ENCODE measurements at places on chromosomes 7 and 10.

DNA sequence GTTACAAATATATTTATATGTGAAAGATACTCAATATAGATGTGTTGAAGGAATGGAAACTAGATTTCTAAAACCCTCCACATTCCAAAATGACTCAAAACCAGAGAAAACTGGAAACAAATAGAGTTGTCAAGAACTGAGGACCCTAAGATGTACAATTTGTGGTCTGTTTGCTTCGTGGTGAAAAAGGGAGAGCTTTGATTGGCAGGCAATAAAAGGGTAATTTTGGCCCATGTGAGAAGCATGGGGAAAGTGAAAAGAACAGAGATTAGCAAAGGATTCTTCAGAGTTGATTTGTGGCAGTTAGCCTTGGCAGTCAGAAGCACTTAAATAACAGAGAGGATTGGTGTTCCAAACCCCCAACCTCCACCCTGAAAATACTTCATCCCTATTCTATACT is 37.1 kb upstream of the DKK1 start:
- DNase-seq: no peak

DNA sequence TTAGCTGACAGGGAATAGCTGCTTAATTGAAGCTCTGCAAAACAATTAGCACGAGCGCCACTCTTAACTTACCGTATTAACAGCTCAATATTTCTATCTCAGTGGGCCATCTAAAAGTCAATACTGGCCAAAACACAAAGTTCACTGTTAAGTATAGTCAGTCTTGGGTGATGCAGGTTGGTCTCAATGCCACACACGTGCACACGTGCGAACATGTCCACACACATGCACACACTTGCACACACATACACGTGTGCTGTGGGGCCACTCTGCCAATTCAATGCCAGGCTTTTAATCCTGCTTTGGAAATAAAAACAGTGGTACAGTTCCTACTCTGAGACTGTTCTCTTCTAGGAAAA is 105.1 kb downstream of the GRB10 start:
- DNase-seq: no peak

GRCh38 chr10:53841483-53842145 is 959.4 kb downstream of the PCDH15 start:
- no peak for DNase-seq

GRCh38 chr10:4810092-4810491 is 15.9 kb upstream of the AKR1E2 start:
- no peak for DNase-seq

DNA sequence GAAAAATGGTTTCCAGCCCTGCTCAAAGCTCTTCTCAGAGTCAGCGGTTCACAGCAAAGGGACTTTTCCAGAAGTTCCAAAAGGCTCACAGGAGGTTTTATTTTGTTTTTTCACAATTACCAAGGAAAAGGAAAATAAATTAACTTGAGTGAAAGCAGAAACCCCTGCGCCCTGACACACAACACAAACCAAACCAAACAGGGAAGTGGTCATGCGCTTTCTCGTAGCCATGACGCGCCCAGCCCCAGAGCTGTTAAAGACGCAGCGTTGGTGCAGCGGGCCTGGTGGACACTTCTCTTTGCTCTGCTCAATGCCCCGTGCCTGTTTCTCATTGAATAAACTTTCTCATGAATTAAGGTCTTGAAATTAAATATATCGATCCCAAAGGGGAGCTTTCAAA is 134.4 kb upstream of the LYZL2 start:
- no peak for DNase-seq

DNA sequence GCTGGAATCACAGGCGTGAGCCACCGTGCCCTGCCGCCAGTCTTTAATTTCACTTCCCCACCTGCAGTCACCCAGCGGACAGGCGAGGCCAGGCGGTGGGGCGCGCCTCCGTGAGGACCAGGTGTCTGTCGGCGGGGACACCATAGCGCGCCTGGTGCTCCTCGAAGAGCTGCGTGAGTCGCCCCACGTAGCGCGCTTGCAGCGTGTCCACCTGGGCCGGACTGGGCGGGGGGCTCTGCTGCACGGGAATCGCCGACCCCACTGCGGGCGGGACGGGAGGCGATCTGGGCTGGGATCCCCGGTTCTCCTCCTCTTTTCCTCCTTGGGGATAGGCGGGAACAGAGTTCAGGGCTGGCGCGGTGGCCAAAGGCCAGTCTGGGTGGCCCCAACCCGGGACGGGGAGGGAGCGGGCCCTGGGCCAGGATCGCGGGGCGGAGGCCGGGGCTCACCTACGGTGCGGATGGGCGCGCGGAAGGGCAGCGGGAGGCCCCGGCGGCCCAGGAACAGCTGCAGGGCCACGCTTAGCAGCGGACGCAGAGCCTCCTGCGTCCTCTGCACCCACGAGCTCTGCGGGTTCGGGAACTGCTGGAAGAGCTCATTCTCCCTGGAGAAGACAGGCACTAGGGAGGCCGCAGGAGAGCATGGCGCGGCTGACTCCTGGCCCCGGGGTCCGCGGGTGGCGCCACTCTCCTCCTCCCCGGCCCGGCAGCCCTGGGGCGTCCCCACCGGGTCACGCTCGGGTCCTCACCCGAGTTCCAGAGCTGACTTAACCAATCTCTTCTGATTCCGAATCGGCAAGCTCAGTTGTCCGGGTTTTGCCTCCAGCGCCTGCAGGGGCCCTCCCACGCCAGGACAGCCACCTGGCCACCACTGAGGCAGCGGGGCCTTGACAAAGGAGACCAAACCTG is 1.1 kb upstream of the MOGAT3 start:
- no peak for DNase-seq

DNA sequence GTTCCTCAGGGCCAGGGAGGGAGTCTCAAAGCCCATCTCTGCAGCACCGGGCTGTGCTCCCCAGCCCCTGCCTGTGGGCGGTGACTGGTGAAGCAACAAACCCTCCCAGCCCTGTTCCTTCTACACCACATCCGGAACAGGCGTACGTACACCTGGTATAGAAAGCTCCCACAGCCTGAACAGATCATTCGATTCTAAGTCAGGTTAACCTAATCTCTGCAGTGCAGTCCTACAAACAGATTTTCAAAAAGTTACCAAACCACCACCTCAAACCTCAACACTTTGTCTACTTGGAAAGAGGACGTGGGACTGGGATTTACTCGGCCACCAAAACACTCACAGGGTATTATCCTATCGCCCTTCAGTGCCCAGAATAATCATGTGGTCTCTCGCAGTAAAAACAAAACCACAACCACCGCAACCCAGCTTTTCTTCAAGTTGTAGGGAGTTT is 238.4 kb downstream of the DIP2C start:
- peak; percentile 70 for DNase-seq

DNA sequence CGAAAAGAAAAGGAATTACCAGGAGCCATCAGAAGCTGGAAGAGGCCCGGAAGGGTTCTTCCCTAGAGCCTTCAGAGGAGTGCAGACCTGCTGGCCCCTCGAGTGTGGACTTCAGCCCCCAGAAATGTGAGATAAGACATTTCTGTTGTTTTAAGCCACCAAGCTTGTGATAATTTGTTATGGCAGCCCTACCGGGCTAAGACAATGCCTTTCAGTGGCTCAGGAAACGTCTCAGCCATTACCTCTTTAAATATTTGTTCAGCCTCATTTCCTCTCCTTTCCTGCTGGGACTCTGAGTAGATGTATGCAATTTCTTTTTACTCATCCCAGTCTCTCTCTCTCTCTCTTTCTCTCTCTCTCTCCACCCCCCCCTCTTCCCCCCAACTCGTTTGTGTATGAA is 174.7 kb upstream of the GRB10 start:
- no peak for DNase-seq

GRCh38 chr7:25386311-25386744 is 158.0 kb upstream of the NPVF start:
- no peak for DNase-seq

GRCh38 chr10:50541921-50542320 is 81.8 kb downstream of the SGMS1 start:
- no peak for DNase-seq

GRCh38 chr10:57948796-57949195 is 318.9 kb downstream of the IPMK start:
- DNase-seq: no peak

GRCh38 chr10:132252412-132252811 is 55.3 kb downstream of the STK32C start:
- no peak for DNase-seq

DNA sequence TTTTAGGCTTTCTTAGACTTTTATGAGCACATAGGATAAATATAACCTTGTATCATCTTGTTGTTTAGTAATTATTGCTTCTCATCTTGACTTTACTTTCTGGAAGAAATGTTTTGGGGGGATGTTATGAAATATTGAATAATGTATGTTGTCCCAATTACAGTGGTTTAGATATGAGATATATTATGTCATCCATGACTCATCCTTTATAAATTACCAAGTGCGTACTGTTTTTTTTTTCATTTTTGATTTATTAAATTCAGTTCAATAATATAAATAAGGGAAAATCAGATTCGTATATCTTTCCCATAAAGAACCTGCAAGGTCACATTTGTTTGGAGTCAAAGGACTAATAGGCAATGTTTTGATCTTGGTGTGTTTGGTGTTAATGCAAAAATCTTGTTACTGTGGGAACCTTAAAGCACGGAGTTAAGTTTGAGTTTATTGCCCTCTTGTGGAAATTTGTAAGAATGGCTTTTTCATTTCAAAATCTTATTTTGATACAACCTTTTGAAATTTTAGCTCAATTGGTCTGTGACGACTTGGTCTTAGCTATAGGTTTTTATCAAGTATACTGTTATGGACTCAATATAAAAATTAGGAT is 108.6 kb downstream of the SRI start:
- no peak for DNase-seq

- DNase-seq: no peak
These were observed 86.5 kb upstream of the TMEM72 start for GRCh38 chr10:44824607-44825006.
